ENCODE measurements at places on chromosomes 3 and 15.

GRCh38 chr15:58058073-58058472 lies 7.4 kb downstream of the ALDH1A2 start:
- DNase-seq = no peak

DNA sequence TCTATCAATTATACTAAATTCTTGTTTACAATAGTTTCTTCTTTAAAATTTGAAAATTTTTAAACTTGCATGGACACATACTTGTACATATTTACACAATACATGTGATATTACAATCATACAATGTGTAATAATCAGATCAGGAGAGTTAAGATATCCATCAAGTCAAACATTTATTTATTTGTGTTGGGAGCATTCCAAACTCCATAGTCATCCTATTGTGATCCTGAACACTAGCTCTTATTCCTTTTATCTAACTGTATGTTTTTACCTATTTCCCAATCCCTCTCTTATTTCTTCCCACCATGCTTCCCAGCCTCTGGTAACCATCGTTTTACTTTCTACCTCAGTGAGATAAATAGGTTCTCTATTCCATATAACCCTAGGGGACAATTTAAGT lies 1219.2 kb downstream of the ZPLD1 start:
- no peak for DNase-seq

GRCh38 chr3:42685363-42685881 lies at the start of gene KLHL40:
TSS of gene KLHL40 (plus strand) at chr3:42685537. CDS start at chr3:42685619, 82 bp downstream.
- no peak for DNase-seq

- DNase-seq = no peak
These were observed 84.1 kb downstream of the CCNL1 start for GRCh38 chr3:157075693-157076420.

GRCh38 chr15:89492111-89492641 lies 4.2 kb downstream of the RHCG start:
- DNase-seq = no peak

- no peak for DNase-seq
These were observed 218.4 kb upstream of the TLE3 start for GRCh38 chr15:70316059-70316600.

- DNase-seq = no peak
These were observed 1256.0 kb downstream of the ROBO1 start for GRCh38 chr3:78511840-78512239.

GRCh38 chr3:31196881-31197364 lies 302.5 kb upstream of the GADL1 start:
- DNase-seq = peak; percentile 71

GRCh38 chr15:73397461-73397860 lies 28.7 kb upstream of the HCN4 start:
- DNase-seq = no peak

- DNase-seq = peak; percentile 6
These were observed 318.9 kb downstream of the BCHE start for GRCh38 chr3:165518346-165518745.

DNA sequence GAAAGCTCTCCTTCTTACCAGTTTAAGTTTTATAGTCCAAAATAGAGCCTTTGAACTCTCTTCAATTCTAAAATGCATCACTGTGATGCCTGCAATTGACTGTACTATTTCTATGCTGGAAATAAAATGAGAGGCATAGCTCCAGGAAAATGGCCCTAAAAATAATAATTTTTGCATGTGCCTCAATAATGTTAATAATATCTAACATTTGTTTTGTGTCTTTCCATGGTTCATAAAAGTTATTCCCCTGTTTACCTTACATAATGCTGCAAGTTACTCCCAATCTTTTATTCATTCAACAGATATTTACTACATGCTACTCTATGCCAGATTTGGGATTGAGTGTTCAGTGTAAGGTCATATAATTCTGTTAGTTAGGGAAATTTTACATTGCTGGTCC lies 574.0 kb downstream of the RBMS3 start:
- no peak for DNase-seq

- DNase-seq = no peak
These were observed 195.1 kb downstream of the NTRK3 start for GRCh38 chr15:88061452-88061851.

DNA sequence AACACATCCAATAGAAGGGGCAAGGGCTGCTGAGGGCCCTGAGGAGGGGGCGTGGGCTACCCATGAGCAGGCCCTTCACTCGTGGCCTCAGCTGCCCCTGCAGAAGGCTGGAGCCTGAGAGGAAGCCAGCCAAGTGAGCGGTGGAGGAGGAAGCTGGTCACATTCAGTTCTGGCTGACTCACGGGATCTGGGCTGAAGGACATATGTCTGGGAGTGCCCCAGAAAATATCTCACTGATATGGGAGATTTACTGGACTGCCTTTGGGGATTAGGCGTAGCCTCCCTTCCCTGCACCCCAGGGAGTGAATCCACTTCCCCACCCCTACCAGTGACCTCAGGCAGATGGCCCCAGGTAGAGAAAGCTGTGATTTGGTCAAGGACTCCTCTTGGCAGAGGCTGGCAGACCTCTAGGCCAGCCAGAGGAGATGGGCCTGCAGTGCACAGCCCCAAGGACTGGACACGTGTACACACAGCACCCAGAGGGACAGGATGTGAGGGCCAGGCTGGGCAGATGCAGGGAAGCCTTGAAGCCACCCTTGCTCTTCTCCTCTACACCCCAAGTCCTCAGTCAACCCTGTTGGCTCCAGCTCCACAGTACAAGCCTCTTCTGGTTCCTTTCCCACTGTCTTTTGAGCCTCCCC lies 14.2 kb upstream of the ANKDD1A start:
- peak; percentile 73 for DNase-seq

DNA sequence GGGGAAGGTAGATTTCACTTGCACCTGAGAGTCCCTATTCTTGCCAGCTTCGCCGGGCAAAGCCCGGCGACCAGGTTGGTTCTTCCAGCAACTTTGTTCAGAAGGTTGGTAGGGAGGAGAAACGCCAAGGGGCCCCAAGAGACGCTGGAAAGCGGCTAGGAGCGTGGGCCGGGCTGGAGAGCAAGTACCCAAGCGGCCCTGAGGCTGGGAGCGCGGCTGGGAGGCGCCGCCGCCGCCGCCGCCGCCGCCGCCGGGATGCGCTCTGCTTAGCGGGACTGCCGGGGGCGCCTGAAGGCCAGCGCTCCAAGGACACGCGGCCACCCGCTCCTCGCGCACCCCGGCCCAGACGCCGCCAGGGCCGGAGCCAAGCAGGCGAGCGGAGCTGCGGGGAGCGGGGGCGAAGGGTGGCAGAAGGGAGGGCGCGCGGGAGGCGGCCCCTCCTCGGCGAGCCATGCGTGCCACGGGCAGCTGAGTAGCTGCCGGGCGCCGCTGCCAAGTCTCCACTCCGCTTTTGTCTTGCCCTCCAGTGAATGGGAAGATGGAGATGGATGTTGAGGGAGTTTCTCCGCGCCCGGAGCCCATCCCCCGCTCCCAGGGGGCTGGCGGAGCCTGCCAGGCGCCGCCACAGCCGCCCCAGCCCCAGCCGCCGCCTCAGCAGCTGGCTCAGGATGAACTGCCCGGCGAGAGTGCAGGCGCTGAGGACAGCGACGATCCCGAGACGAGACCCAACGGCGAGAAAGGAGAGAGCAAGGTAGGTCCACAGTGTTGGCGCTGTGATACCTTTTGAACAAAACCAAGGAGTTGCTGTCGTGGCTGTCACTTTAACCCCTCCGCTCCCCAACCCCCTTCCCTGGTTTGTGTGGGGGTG lies 227.4 kb upstream of the AZI2 start:
- DNase-seq = peak; percentile 3

DNA sequence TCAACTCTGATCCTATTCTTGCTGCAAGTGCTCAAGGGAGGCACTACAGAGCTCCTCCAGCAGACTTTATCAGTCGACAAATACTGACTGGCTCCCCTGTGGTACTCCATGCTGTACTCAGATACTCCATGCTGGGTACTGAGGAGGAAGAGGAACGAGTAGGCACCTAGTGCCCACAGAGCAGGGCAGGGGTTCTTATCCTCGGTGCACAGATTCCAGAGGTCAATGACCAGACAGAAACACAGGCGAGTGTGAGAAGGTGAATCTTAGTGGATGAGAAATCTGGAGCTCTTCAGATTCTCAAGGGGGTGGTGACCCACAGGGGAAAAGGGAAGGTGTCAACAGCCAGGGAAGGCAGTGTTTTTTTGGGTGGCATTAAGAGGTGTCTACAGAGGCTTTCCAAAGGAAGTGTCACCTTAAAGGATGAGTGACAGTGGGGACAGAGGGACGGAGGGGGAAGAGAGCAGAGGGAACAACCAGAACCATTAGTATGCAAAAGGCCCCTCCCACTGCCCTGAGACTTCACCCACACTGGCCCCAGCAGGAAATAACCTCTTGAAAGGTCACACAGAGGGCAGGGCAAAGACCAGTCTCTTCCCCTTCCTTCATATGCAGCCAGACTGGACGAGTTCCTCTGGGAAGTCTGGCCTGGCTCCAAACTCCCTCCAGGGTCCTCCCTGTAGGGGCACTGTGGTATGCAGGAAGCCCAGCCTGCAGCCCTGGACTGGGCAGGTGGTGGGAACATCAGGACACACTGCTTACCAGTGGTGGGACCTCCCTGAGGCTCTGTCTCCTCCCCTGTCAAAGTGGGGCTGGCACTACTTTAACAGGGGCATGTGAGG lies 27.5 kb downstream of the CCDC12 start:
- DNase-seq = no peak

- DNase-seq = peak; percentile 7
These were observed 855.7 kb upstream of the DPPA4 start for GRCh38 chr3:110193074-110193473.

GRCh38 chr15:37289109-37289765 lies 188.9 kb upstream of the MEIS2 start:
- peak; percentile 28 for DNase-seq

GRCh38 chr3:177657243-177657642 lies 460.0 kb upstream of the TBL1XR1 start:
- no peak for DNase-seq

DNA sequence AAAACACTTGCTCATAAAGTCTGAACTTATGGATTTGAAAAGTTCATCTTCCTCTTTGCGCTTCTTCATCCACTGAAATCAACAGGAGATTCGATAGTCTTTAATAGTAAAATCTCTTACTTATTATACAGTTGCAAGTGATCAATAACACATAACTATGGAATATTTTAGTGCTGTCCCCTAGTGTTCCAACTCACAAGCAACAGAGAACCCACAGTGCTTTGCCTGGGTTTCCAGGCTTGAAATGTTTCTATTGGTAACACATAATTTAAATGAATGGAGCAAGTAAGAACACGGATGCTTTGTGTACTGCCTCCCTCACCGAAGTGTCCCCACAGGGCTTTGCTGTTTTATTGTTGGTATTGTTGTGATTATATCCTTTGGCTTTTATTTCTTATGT lies 93.5 kb downstream of the WDR72 start:
- no peak for DNase-seq

DNA sequence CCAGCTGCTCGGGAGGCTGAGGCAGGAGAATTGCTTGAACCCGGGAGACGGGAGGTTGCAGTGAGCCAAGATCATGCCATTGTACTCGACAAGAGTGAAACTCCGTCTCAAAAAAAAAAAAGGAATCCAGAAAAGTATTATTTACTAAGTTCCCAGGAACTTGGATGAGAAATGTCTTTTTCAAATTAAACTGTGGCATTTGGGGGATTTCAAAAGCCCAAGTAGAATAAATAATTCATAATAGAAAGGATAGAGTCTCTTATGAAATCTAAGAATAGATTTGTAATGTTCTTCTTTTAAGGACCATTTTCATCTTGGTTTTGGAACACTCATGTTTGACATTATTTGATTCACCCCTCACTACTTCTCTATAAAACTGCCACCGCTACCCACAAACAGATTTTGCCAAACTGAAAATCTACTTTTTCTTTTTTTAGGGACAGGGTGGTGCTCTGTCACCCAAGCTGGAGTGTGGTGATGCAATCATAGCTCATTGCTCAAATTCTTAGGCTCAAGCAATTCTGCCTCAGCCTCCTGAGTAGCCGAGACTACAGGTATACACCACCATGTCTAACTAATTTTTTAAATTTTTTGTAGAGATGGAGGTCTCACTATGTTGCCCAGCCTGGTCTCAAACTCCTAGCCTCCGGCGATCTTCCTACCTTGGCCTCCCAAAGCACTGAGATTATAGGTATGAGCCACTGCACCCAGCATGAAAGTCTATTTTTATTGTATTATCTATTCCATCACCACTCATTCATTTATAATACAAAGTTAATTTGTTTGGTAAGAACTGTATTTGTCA lies 99.3 kb downstream of the SENP2 start:
- DNase-seq = no peak

DNA sequence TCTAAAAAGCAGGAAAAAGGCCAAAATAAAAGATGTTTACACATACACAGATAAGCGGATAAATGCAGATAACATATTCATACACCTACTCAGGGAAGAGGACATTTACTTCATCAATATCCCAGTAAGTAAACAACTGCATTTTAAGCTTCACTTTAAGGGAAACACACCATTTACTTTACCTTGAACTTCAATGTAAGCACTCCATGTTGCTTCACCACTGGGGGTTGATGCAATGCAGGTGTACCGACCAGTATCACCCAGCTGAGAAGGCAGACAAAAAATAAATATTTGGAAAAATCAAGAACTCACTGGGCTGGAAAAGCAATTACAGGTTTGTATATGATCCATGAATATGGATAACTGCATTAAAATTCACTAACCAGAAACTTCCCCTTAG lies 1099.5 kb downstream of the ROBO1 start:
- DNase-seq = no peak

DNA sequence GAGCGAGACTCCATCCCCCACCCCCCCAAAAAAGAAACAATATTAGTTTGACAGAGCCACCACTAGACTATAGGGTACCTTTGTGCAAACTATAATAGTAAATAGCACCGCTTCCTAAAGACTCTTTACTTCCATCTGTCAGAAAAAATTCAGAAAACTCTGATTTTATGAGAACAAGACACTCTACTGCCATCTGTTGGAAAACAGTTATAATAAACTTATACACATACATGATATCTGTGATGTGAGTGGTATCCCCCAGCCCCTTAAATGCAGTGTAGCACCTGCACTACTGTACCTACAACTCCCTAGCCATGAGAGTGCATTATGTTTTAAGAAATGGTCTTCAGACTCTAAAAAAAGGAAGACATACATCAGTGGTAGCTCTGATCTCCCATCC lies 47.1 kb upstream of the CTDSPL start:
- DNase-seq = peak; percentile 27

DNA sequence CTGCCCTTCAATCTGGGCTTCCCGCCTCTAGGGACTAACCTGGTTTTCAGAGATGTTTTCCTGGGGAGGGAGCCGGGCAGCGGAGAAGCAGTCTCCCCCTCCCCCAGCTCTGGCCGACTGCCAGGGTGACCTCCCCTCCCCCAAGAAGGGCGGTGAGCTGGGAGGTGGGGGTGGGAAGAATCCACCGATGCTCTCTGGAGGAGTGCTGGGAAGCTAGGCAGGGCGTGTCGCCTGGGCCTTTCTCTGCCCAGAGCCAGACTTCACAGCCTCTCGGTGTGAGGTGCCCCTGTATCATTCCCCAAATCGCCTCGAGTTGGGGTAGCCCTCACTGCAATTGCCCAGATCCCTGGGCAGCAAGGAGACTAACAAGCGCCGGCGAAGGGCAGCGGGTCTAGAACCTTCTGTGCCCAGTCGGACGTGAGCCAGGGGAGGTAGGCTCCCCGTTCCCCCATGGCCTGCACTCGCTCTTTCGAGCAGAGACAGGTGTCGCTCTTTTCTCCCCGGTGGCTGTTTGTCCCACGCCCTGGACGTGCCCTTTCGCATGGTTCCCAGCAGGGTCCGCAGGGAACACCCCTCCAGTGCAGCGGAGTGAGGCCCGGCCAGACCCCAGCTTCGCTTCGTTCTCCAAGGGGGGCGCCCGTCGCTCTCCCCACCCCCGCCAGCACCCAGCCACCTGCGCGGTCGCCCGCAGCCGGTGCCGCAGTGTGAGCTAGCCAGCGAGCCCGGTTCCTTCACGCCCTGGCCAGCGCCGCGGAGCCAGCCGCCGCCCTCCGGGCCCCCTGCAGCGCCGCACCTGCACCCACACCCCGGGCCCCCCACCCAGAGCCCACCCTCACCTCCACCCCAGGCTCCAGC lies 1.1 kb downstream of the RAB6B start:
- no peak for DNase-seq

All from fibroblast of pulmonary artery (primary cell).